Cortex of kidney (tissue), 1 donor: ENCODE measurements at places on chromosomes 16 and 17.

DNA sequence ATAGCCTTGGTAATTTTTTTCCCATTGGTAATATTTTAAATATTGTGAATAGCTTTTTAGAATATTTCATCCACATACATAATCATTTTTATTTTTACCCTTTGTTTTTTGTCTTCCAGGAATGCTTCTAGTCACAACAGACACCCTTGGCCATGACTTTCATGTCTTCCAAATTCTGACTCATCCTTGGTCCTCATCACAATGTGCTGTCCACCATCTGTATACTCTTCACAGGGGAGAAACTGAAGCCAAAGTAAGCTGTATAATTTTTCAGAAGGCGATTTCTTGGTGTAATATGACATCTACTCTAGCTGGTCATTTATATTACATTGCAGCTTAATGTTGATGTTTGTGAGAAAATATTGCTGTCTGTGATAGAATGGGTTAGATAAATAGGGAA lies 269.4 kb downstream of the BCAS3 start:
- DNase-seq: no peak

GRCh38 chr16:51433599-51433998 lies 282.5 kb upstream of the SALL1 start:
- no peak for DNase-seq

DNA sequence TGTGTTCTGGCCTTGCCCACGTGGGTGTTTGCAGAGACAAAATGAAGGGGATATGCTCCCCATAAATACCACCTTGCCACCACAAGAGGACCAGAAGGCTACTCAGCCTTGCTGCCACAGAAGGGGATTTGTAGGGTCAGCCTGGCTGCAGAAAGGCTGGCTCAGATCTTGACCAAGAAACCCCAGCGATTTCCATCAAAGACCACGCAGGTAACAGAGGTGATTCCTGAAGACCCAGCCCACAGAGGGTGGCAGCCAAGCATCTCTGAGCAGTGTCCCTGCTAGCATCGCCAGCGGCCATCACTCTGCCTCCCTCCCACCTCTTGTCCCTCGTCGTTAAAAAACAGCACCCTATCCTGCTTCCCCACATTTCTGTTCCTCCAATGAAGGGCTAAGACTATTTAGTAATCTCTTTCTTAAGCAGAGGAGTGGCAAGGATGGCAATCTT lies 54.9 kb downstream of the BEAN1 start:
- DNase-seq: no peak

DNA sequence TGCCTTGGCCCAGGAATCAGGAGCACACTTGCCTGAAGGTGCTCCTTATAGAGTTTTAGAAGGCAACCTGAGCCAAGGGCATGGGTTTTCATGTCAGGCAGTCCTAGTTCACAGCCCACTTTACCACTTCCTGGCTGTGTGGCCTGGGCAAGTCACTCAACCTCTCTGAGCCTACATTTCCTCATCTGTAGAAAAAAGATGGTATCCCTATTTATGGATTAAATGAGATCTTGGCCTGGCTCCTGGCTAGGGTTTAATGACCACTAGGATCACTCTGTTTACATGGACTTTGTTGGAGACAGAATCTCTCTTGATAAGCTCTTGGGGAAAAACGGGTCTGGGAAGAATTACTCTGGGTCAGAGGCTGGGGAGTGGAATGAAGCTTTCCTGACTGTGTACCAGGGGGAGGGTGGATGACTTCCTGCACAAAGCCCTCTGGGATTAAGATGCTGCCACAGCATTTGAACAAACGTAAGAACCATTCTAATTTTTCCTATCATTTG lies 2.3 kb downstream of the MT2A start:
- no peak for DNase-seq

DNA sequence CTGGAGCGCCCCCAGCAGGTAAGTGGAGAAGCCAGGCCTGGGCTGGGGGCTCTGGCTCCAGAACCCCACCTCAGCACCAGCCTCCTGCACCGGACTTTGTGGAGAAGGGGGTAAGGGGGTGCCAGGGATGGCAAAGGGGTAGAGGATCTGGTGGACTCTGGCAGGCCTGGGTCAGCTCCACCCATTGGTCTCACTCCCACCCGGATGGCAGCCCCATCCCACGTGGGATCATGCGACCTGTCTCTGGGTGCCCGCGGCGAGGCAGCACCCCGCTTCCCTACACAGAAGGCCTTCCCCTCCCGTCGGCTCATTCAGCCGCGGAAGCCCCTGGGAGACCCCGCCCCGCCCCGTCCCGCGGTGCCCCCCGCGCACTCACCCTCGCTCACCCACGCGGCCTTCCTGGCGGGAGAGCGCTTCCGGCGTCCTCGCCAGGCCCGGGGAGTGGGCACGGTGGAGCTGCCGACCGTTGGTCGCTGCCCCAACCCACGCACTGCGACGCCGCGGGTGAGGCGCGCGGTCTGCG lies 498 bp upstream of the PLEKHG4 start:
- DNase-seq: no peak

DNA sequence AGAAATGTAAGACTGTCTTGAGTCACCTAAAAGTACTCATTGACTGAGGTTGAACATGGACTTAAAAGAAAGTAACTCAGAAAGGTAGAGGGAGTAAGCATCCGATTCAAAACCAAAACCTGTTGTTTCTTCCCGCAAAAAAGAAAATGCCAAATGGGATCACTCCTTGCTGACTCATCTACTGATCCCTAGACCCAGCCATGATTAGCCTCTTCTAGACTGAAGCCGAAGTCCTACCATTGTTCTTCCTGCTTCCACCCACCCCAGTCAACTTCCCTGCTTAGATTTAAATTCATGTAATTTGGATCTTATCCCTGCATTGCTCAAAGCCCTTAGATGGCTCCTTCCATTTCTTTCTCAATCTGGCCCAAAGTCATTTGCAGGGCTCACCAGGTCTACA lies 760.5 kb upstream of the SOX9 start:
- no peak for DNase-seq

DNA sequence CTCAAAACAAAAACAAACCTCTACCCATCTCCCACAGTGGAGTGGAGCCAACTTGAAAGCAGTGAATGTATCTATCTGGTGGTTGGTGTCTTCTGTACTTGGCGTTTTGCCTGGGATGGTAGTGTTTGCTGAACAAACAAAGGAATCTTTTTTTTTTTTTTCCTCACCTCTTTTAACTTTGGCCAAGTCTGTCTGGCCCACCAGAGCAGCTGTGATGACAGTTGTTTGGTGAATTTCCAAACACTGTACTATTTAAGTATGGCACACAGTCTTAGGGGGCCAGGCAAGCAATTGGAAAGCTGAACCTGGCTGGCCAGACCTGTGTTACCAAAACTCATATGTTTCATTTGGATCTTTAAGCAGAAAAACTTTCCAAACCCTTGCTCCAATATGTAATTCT lies 101.8 kb upstream of the CDH13 start:
- DNase-seq: no peak

DNA sequence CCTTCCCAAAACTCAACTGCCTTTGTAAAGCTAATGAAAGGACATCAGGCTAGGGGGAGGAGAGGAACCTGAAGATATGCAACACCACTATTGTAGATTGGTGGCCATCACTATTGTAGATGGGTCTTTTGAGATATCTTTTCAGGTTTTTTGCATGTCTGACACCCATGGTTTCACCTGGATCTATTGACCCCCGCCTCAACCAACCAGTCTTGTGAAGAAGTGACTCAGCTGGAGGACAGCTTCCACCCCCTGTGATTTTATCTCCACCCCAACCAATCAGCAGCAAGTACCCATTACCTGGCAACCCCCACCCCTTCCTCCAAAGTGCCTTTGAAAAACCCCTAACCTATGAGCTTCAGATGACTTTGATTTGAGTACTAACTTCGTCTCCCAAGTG lies 382.6 kb upstream of the GOT2 start:
- DNase-seq: no peak

DNA sequence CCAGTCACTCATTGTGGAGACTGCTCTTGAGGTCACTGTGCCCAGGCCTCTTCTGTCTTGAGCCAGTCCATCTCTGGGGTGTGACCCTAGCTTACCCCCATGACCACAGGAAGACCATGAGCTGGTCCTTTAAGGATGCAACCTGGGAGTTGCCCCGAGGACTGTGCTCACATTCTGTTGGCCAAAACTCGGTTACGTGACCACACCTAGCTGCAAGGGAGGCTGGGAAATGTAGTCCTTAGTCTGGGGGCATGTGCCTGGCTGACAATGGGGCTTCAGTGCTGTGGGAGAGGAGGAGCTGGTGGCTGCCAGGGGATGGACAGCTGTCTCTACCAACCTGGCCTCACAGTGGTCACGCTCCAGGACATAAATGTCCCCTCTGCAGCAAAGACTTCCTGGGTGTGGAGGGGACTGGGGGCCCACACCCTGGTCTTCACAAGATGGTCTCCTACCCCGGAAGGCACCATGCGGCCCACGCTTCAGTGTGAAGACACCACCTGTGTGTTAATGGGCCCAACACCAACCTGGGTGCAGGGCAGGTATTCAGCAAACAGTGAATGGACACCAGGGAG lies 55.4 kb downstream of the JPH3 start:
- no peak for DNase-seq

DNA sequence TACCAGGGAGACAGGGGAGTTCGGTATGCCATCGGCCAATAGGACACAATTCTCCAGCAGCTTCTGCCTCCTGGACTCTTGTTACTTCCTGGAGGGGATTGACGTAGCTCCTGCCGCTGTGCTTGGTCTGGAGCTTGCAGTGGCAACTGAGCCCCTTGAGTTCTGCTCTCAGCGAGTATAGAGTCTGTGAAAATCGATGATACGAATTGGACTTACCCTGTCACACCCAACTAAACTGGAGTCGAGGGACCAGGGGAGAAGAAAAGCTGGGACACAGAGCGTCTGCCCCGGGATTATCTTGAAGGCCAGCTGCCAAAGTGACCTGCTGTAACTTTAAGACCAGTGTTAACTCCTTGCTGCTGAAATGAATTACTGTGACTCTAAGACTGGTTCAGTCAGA lies 22.2 kb downstream of the SEC14L1 start:
- no peak for DNase-seq

DNA sequence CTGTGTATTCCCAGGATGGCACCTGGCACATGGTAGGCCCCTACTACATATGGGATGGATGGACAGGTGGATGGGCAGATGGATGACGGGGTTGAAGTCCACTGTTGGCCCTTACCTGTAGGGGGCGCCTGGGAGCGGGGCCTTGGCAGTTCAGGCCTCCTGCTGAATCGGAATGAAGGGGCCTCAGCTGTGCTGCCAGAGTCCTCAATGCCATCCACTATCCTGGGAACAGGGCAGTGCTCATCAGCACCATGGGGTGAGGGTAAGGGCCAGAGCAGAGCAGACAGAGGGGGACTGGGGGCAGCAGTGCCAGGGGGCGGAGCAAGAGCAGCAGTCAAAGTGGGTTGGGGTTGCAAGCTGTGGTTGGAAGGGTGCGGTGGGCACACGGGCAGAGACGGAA lies 8.3 kb upstream of the RAB5C start:
- no peak for DNase-seq

- DNase-seq: no peak
Observed at GRCh38 chr16:72910381-72910780, 137.5 kb downstream of the ZFHX3 start.

DNA sequence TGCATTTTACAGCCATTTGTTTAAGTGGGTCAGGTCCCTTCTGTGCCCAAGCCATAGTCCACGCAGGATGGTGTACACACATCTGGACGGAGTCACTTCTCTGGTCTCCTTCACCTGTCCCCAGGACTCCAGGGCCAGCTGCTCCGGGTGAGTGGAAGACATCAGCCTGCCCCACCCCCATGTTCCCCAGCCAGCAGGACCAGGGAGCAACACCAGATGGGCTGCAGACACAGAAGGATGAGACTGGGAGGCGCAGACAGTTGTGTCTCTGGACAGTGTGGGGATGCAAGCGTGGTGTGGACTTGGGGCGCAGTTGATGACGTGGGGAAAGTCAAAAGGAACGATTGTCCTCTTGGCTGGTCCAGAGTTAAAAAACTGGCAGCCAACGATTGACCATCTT lies 24.6 kb upstream of the WFDC1 start:
- no peak for DNase-seq

DNA sequence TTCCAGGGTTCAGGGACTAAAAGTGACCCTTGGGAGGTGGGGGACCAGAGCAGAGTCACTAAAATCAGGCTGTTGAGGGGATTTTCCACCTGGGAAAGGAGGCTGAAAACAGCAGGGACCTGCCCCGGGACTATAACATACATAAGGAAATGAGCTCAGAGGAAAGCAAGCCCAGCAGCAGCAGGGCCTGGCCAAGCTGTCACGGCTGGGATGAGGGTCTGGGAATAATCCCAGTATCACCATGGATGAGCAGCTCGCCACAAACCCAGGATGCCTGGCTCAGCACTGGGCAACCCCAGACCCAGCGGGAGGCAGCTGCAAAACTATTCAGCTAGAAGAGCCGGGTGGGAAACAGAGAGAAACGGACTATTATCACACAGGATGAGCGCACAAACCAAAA lies 72.4 kb downstream of the RPH3AL start:
- DNase-seq: no peak

- no peak for DNase-seq
Observed at GRCh38 chr16:29107299-29107698, 122.4 kb downstream of the LAT start.

GRCh38 chr16:55077266-55077665 lies 146.6 kb downstream of the IRX5 start:
- no peak for DNase-seq

GRCh38 chr16:4839942-4840341 lies 7.1 kb downstream of the GLYR1 start:
- DNase-seq: no peak

GRCh38 chr16:2209258-2210008 lies 1.2 kb downstream of the BRICD5 start:
- DNase-seq: no peak

- DNase-seq: no peak
Observed at GRCh38 chr16:53372992-53373871, 61.0 kb upstream of the RBL2 start.

DNA sequence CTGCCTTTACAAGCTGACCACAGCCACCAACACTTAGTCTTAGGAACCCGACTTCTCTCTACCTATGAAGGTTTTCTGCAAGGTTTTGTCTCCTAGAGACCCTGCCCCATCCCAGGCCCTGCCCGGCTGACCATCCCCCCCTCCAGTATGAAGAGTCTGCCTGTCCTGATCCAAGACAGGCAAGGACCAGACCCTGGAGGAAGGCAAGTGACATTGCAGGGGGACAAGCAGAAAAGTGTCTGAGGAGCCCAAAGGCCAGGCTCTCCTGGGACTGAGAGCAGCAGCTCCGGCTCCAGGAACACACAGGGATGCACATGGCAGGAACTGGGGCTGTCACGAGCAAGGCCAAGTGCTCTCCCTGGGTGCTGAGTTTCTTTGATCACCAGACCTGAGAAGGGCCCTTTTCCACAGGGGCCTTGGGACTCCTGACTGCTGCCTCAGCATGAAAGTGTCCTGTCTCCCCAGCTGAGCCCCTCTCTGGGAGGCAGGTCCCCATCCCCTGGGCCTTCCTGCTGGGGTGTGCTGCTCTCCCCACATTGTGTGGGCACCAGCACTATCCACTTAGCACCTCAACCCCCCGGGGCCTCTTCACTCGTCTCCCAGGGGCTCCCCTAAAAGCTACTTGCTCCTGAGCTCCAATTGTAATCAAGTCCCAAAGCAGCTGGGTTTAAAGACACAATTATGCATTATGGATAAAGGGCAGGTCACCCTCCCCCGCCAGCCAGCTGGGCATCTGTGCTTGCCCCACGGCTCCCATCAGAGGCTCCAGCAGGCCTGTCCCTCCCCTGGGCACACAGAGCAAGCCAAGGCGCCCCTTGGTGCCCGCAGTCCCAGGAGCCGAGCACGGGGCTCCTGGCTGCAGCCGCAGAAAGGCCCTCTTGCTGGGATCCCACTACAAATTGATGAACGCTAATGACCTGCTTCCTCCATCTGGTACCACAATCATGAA lies 11.6 kb upstream of the CACNG4 start:
- DNase-seq: no peak
